ENCODE measurements at places on chromosomes 11 and 22. TPM values are rescaled to one million over a fixed set of nuclear protein-coding genes. Genes with fewer than 3 reads are reported as not detected.

DNA sequence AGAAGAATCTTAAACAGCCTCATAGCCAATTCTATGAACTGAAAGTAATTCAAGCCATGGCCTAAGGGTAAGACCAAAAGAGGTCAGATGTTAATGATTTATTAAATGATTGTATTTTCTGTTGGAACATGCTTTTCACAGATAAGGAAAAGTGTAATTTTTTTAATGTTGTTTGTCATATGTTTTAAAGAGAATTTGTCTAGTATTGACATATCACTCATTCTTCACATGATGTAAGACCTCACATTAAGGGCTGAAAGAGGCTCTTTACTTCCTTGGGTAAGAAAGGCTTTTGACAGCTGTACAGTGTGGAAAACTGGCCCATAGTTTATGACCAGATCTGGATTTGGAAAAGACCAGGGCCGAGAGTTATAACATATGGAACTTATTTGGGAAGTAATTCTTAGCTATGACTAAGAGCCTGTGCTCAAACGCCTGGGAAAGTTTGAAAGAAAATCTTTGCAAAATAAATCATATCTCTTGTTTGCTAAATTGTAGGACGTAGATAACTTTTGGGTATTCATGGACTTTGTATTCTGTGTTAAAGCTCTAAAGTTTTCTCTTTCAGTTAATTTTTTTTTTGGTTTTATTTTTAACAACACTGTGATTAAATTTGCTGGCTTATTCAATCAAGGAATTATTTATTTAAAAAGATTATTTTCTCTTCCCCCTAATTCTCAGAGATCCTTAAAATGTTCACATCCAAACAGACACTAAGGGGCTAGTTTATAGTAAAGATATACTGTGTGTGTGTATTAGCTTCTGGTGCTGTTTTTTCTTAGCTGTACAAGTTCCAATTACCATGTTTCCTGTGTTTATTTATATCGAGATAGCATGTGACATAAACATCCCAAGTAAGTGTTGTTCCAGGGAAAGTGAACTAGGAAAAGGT, 162.2 kb downstream of the ARHGAP42 start:
- no peak for DNase-seq

DNA sequence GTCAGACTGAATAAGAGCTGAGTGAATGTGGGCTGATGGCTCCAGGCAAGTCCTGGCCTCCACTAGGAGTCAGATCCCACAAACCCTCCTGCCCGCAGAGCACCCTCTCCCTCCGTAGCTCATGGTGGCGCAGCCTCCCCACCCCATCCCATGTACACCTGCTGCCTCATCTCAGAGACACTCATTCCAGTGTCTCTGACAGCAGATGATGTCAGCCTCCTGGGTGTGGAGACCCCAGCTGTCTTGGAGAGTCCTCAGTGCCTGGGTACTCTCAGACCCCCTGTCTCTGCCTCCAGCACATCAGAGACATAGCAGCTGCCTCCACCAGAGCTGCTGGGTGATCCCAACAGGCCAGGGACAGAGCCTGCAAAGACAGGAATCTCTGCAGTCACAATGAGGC, 9.5 kb downstream of the IGLL5 start:
- DNase-seq, result no peak

DNA sequence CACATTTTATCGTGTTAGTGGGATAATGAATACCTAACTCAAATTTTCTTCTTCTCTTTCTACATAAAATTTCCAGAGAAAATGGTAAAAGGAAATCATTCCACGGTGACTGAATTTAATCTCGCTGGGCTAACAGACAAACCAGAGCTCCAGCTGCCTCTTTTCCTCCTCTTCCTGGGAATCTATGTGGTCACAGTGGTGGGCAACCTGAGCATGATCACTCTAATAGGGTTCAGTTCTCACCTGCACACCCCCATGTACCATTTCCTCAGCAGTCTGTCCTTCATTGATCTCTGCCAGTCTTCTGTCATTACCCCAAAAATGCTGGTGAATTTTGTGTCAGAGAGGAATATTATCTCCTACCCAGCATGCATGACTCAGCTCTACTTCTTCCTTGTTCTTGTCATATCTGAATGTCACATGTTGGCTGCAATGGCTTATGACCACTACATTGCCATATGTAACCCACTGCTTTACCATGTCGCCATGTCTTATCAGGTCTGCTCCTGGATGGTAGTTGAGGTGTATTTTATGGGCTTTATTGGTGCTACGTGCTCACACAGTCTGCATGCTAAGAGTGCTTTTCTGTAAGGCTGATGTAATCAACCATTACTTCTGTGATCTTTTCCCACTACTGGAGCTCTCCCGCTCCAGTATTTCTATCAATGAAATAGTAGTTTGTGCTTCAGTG, 24.1 kb downstream of the OR10D3 start:
- DNase-seq, result no peak

KCNQ1OT1 gene
- 0.74 TPM for total RNA-seq

MS4A6A gene
- total RNA-seq, result not detected

TMEM191C gene
- total RNA-seq, result 0.52 TPM

LSP1 gene
- 449 TPM for total RNA-seq

DBX1 gene
- not detected for total RNA-seq

All from activated T-helper 2 cell treated with anti-CD3 and anti-CD28 coated beads, Interferon-gamma antibody, Interleukin-2, Interleukin-4, amounts not matched to agents 10 μg/mL and 5 μg/mL and 100 μg/mL, durations not matched to agents 14 hours and 24 hours and 36 hours (primary cell).